ENCODE measurements at places on chromosomes 3 and 15. TPM values are rescaled to one million over a fixed set of nuclear protein-coding genes. Genes with fewer than 3 reads are reported as not detected.

SLC28A2 gene
- not detected for polyA plus RNA-seq

SKOR1 gene
- 0.40 TPM for polyA plus RNA-seq

LYSMD2 gene
- polyA plus RNA-seq: 6.5 TPM

ASB14 gene
- not detected for polyA plus RNA-seq

CATSPER2 gene
- 1.6 TPM for polyA plus RNA-seq

PTH1R gene
- 6.1 TPM for polyA plus RNA-seq

TGM5 gene
- polyA plus RNA-seq: 0.06 TPM

PIERCE2 gene
- polyA plus RNA-seq: 2.6 TPM

CFAP44 gene
- 2.0 TPM for polyA plus RNA-seq

BHLHE40 gene
- 138 TPM for polyA plus RNA-seq

POTEB2 gene
- not detected for polyA plus RNA-seq

C2CD4B gene
- 18.2 TPM for polyA plus RNA-seq

AADACL2 gene
- polyA plus RNA-seq: 1.1 TPM

PLSCR5 gene
- polyA plus RNA-seq: not detected

INAFM2 gene
- 3.7 TPM for polyA plus RNA-seq

GNAT1 gene
- not detected for polyA plus RNA-seq

PRKCD gene
- polyA plus RNA-seq: 73.0 TPM

HRH1 gene
- 1.6 TPM for polyA plus RNA-seq

CFAP100 gene
- not detected for polyA plus RNA-seq

POPDC2 gene
- polyA plus RNA-seq: 1.7 TPM

NR1I2 gene
- 0.13 TPM for polyA plus RNA-seq

COL6A5 gene
- polyA plus RNA-seq: not detected

WDR72 gene
- not detected for polyA plus RNA-seq

CEMIP gene
- 1.5 TPM for polyA plus RNA-seq

Measured in adipose tissue (tissue), 3 donors.